ENCODE measurements at places on chromosomes 11 and 22.

GRCh38 chr22:26174280-26174679, 5.0 kb downstream of the SEZ6L start:
- DNase-seq: no peak

GRCh38 chr22:27803841-27804415, 2.4 kb upstream of the MN1 start:
- no peak for DNase-seq

DNA sequence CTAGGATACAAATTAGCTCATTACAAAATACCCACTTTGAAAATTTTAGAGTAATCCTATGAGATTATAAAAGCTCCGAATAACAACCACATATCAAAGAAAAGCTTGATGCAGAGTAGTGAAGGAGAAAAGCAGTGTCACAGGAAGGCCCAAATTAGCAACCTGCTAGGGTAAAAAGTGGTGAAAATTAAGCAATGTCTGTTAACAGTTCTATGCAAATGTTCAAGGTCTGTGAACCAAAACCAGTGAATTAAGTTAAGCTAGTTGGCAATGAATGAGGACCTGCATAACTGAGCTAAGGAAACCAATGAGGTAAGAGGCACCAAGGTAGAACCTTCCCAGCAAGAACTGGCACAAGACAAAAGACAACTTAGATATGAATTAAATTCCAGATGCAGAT, 29.6 kb downstream of the PRDM10 start:
- no peak for DNase-seq

- DNase-seq: no peak
Measured at GRCh38 chr11:65555693-65556231, 2.4 kb downstream of the LTBP3 start.
